ELR (cell line): ENCODE measurements at places on chromosomes 11 and 22.

DNA sequence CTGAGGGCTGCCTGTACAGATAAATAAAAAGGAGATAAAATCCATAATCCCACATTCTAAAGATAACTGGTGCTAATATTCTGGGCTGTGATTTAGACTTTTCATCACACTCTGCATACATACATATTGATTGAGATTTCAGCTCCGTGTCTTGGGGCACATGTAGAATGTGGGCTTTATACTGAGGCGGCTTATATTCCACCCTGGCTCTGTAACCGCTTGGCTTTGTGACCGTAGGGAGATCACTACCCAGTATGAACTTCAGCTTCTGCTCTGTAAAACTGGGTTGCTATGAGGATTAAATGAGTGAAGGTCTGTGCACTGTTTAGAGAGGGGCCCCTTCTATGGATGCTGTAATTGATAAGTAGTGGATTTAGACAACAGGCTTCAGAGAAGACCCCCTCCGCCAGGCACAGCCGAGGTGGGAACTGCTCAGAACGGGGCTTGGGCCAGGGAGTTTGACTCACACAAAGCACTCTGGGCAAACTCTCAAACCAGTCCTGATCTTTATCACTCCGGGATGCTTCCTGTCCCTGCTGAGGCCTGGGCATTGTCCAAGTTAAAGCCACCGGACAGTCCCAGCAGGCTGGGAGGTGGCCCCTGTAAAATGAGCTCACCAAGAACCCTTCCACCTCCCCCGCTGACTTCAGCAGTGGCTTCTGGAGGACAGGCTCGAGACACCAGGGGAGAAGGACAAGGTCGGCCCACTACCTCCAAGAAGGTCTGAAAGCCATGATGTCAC lies 17.2 kb downstream of the KIAA1671 start:
- peak; percentile 42 for DNase-seq

GRCh38 chr11:102347462-102348370 lies 702 bp downstream of the BIRC2 start:
- peak; percentile 53 for DNase-seq

- DNase-seq, result no peak
Measured at GRCh38 chr11:130645843-130646197, 197.4 kb downstream of the ADAMTS15 start.

GRCh38 chr22:26170795-26171580 lies 1.7 kb downstream of the SEZ6L start:
- no peak for DNase-seq

- peak; percentile 80 for DNase-seq
Measured at GRCh38 chr11:57426929-57427726, at the start of gene SLC43A3. Gene SLC43A3, minus strand, starts transcription at chr11:57427121. Its CDS starts 949 bp downstream, at chr11:57426172.

- no peak for DNase-seq
Measured at GRCh38 chr11:21909145-21909544, 283.7 kb upstream of the ANO5 start.

DNA sequence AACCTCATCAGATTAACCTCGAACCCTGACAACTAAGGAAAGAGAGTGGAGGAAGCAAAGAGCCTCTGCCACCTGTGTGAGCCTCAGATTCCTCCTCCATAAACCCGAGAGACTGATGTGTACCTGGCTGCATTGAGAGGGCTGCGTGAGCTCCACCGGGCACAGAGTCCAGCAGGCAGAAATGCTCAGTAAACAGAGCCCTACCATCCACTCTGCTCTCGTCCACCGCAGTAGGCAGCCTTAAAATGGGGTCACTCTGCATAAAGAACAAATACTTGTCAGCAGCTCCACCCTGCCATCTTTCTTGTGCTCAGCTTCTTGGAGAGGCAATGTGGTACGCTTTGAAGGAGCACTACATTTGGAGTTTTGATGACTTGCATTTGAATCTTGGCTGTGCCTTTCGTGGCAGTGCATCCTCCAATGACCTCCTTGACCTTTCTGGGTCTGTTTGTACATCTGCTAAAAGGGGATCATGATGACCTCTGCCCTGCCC lies 43.0 kb upstream of the CD5 start:
- DNase-seq, result no peak

DNA sequence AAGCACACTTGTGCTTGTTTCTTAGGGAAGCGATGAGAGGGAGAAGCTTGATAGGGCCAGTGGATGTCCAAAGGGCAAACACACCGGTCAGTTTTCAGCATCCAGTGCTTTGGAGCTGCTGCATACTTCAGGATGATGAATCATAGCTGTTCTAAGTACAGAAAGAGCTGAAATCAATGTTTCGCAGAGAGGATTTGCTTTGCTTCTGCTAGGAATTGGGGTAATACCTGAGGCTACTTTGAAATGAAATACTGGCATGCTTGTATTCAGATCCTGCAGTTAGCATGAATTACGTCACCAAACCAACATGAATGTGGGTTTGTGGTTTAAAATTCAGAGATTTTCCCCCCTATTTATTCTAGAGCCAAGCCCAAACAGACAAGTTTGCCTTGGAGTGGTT lies 41.7 kb upstream of the SC5D start:
- DNase-seq, result no peak

DNA sequence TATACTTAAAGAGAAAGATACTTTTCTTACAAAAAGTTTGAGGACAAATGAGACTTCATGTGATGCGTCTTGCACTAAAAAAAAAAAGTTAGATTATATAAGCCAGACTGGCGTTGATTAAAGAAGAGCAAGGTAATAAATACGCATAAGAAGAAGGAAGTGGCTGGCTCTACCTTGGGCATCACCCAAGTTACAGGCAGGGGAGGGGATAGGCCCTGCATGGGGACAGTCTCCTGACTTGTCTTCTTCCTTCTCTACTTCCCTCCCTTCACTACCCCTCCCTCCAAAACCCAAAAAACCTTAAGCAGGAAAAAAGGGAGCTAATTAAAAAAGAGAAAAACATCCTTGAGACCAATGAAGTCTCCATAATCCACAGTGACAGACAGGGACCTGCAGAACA lies 22.3 kb upstream of the TMA7B start:
- no peak for DNase-seq

- no peak for DNase-seq
Measured at GRCh38 chr11:117771197-117771596, 25.8 kb downstream of the DSCAML1 start.

GRCh38 chr11:80636999-80637398 lies 1196.2 kb upstream of the TENM4 start:
- DNase-seq, result no peak

- no peak for DNase-seq
Measured at GRCh38 chr22:35037089-35037488, 28.9 kb upstream of the ISX start.

DNA sequence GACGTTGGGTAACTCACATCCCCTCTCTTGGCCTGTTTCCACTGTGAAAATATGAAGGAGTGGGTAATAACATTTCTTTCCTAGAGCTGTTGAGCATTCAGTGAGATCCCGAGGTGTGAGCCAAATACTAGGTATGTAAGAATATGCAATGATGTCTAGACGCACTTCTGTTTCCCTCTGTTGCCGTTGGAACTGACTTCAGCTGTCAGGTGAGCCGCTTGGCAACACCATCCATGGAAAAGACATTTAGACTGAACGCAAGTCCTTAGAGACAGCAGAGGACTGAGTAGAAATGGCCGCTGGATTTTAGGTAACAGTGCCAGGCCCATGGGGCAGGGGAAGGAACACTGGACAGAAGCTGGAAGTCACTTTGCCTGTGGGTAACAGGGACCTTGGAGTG lies 29.5 kb upstream of the SHANK2 start:
- DNase-seq, result no peak

DNA sequence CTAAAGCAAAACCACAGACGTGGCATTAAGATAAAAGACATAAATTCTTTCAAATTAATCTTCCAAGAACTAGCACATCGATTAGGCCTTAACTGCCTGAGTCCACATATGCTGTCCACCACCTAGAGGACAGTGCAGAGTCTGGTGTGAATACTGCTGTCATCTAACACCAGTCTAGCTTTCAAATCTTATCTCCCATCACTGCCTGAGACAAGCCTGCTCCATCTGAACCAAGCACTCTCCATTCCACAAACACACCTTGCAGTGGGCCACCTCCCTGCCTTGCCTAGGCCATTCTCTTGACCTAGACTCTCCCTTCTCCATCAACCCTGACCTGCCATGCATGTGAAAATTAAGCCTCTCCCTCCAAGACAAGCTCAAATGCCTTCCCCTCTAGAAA lies 129.5 kb upstream of the PITPNB start:
- DNase-seq, result no peak

GRCh38 chr11:25423436-25424199 lies 908.3 kb upstream of the ANO3 start:
- peak; percentile 82 for DNase-seq

DNA sequence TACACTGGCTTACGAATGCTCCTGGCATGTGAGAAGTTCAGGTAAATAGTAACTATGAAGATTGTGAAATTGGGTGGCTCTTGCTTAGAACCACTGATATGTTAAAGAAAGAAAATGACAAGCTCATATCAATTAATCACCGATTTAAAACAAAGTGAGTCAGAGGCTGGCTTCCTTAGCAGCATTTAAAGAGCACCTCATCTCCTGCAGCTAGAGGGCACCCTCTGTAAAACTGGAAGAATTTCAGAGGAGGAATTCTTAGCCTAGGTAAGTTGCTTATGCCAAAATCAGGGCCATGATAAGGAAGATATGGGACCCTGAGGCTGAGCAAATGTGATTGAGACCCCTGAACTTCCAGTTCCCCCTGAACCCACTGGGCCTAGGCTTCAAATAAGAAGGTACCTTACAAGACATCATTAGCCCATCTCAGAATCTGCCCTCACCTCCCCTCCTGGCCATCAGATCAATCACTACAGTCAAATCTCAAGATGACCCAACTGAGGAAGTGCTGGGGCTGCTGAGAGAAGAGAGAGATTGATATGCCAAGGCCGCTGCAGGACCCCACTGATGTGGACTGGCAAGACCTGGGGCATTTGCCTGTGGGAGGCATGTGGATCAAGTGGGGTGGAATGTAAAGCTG lies 8.6 kb upstream of the CD3E start:
- peak; percentile 67 for DNase-seq

DNA sequence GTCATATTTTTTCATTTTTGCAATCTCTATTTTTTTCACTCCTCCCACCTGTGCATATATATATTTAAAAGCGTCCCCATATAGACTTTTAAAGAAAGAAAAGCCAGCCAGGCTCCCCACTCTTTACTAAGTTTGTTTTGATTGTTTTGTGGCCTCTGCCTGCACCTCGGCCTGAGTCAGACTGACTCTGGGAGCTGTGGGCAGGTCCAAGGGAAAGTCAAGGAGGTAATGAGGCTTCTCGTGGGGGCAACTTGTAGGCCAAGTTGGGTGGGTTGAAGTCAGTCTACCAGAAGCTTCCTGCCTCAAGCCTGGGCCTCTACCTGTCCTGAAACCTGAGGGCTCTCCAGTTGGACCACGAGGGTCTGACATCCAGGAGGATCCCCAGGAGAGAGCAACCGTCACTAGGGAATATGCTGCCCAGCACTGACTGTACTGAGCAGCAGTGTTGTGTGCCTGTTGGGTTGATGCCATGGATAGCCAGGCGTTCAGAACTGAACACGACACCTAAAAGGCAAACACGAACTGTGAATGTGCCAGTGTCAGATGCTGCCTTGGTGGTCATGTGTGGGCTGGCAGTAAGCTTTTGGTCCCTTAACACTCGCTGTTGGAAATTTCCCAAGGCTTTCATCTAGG lies 58.8 kb downstream of the BMAL1 start:
- peak; percentile 47 for DNase-seq

- peak; percentile 45 for DNase-seq
Measured at GRCh38 chr11:66277471-66278362, at the start of gene CNIH2. Gene CNIH2, plus strand, starts transcription at chr11:66278175. Its CDS starts 282 bp downstream, at chr11:66278457.

GRCh38 chr11:12917822-12918221 lies 91.3 kb upstream of the RASSF10 start:
- DNase-seq, result no peak

GRCh38 chr11:86885311-86885710 lies 69.9 kb downstream of the FZD4 start:
- no peak for DNase-seq

DNA sequence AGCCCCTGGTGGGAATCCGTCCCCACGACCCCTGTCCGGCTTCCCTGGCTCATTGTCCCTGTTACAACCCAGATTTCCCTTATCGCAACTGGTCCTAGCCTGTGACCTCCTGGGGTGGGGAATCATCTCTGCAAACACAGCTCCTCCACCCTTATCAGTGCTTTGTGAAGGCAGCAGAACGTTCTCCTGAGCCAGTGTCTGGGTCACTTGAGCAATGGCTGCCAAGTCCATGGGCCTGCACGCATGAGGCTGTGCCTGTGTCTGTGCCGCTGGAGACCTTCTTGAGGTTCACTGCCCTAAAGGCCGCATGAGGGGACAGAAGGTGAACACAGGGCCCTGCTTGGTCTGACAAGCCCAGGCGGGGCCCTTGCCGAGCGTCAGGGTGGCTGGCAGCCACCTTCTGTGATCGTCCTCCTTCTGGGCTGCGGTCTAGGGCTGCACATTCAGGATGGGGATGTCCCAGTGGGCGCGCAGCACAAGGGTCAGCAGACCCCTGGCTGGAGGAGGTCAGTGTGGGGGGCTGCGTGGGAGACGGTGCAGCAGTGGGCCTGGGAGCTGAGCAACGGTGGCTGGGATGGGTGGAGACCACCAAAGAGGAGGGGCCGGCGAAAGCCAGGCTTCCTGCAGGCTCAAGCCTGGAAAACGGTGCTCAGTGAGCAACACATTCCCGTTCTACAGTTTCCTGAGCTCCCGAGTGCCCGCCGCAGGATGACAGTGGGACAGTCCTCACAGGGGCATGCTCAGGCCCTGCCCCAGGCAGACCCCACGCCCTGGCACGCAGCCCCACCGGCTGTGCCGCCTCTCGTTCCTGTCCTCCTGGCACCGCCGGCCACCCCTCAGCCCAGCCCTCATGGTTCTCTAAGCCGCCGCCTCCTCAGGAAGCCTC lies 74.1 kb downstream of the CDKN1C start:
- DNase-seq, result no peak

DNA sequence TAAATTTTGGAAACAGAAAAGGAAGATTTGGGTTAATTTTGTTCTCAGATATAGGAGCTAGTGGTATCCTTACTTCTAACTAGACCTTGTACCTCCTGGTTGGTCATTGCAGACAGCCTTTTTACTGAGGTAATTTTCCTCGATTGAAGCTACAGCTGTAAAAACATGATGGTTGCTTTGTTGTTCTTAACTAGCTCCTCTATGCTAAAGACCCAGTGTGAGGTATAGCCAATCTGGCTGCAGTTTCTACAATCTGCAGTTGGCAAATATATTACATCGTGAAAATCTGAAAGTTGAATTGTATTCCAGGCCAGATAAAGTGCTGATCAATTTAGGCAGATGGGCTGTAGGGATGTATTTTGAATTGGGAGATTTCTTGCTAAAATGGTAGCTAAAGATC lies 116.5 kb downstream of the AASDHPPT start:
- DNase-seq, result no peak

DNA sequence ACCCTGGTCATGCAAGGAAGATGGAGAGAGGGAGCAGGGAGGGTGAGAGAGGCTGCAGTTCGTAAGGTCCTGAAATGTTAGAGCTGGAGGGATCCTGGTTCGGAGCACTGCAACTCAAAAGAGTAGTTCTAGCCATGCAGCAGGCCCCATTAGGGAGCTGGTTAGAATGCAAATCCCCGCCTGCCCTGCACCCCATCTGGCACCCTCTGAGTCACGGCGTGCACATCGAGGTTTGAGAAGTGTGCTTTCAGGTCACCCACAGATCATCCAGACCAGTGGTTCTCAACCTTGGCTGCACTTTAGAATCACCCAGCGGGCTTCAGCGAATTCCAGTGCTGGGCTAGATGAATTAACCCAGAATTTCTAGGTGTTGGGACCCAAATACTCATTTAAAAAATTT lies 48.2 kb downstream of the ST3GAL4 start:
- peak; percentile 32 for DNase-seq

GRCh38 chr11:46677169-46677568 lies 23.2 kb downstream of the ARHGAP1 start:
- DNase-seq, result no peak

GRCh38 chr22:45203150-45203951 lies 37.3 kb downstream of the KIAA0930 start:
- no peak for DNase-seq
